ENCODE measurements at places on chromosomes 7 and 10.
A peak's percentile ranks its signal among the peaks of the same experiment; 100 is the strongest.

- no peak for DNase-seq
Measured at GRCh38 chr7:142513178-142513955, 235.9 kb upstream of the PRSS1 start.

- DNase-seq: no peak
Measured at GRCh38 chr10:97058521-97058920, 127.2 kb downstream of the SLIT1 start.

GRCh38 chr10:116403740-116404250 is 23.9 kb upstream of the PNLIPRP3 start:
- DNase-seq: no peak

- no peak for DNase-seq
Measured at GRCh38 chr10:86970162-86970981, 2.1 kb downstream of the ADIRF start.

DNA sequence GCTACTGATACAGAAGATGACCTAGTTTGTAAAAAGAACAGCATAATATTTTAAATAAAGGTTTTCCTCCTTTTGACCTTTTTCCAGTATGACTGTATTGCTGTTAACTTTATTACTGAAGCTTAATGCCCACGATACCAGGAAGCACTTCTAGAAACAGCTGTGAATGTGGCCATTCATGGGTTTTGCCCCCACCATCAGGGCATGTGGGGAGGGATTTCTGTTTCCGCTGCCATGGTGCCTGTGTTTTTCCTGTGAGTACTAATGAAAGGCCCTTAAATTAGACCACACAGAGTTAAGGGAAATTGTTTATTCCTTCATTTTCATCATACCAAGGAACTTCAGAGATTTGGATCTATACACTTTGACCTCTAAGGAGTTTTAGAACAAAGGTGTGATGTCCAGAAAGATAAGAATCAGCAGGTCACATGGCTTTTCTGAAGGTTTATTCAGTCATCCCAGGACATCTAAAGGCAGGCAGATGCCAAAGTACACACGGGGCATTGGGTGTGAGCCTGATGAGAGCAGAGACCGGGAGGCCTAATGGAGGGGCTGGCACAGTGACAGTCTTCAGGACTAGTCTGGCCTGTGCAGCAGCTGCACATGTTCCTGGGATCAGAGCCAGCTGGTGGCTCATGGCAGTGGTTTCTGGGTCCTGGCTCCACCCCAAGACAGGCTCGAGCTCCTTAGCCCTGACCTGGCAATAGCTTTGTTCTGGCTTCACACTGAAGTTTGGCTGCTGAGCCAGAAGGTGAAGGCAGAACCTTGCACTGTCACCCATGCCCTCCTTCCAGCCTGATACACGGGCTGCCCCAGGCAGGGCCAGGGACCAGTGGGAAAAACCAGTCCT is 190.9 kb downstream of the REEP3 start:
- no peak for DNase-seq

DNA sequence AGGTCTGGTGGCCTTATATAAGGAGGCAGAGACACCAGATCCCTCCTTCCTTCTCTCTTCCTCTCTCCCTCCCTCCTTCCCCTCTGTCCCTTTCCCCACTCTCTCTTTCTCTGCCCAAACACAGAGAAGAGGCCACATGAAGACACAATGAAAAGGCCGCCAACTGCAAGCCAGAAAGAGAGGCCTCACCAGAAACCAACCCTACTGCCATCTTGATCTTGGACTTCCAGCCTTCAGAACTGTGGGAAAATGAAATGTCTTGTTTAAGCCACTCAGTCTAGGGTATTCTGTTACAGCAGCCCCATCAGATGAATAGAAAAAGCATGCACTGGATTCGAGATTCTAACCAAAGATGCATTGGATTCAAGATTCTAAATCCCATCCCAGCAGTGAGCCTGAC is 168.1 kb downstream of the FAM107B start:
- no peak for DNase-seq

DNA sequence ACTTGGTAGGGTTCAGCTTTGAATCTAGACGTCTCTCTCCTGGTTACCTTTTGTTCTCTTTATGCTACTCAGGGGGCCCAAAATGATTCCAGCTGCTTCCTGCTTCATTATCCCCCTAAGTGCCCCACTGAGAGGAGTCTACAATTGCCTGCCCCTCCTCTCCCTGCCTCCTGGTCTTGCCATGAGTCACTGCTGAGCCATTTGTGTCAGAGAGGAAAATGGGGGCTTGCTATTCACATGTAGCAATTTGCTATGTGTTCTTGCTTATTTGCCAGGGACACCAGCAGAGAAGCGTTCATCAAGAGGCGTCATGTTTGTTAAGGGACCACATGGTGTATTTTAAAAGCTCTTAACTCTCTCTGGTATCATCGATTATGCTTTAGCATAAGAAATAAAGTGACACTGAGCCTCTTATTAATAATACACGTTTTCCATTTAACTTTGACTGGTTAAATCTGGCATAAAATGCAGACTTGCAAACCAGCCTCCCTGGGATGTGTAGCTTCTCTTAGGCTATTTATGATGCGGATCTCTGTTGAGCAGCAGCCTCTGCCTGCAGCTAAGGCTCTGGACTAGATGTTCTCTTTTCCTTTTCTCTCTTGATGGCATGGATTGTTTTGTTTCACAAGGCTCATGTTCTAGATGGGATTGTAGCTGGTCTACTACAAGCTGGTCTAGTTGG is 239.3 kb downstream of the AUTS2 start:
- no peak for DNase-seq

DNA sequence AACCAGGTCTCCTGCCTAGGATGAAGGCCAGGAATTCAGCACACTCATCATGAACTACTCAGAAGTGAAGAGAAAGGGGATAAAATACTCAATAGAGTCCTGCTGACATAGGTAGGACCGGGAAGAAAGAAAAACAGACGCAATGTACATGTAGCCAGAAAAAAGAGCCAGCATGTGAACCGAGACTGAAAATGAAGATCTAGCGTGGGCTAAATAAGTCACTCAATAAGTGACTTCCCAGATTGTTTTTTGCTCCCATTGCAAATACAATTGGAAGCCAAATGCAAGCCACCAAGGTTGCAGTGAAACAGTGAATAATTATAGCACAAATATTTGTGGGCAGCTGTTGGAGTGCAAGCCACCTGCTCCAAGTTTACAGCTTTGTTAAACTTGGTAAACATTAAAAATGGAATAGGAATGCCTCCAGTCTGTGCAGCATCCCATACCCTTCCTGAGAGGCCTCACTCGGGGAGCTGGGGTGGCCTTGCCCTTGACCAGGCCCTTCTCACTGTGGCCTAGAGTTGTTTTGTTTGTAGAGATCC is 34.7 kb upstream of the HPS1 start:
- DNase-seq: no peak

- no peak for DNase-seq
Measured at GRCh38 chr7:114130866-114131265, 212.1 kb upstream of the PPP1R3A start.

DNA sequence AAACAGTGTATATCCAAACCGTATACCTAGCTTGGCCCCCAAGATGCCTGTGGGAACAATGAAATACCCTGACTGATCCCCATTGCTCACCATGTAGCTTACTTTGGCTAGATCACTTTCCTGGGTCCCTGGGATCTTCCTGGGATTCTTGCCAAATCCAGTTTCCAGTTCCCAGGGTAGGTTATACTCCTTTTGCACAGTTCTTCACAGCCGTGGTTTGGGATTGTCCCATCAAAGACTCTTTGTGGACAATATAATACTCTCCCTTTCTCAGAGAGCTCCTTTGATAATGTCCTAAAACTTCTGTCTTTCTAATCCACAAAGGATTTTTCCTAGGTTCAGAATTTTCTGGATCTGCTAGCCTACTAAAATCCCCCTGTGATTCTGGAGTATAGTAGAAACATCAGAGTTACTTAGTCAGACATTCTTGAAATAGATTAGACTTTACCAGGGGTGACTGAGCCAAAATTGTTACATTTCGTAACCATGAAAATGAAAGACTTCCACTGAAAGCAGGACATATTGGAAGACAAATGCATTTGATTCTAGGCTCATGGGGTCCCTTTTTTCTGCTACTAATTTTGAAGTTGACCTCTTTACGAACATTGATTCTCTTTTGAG is 388.3 kb upstream of the ETV1 start:
- no peak for DNase-seq

- no peak for DNase-seq
Measured at GRCh38 chr10:70175516-70175915, 5.2 kb upstream of the SAR1A start.

GRCh38 chr10:131198843-131199242 is 112.7 kb downstream of the TCERG1L start:
- no peak for DNase-seq

DNA sequence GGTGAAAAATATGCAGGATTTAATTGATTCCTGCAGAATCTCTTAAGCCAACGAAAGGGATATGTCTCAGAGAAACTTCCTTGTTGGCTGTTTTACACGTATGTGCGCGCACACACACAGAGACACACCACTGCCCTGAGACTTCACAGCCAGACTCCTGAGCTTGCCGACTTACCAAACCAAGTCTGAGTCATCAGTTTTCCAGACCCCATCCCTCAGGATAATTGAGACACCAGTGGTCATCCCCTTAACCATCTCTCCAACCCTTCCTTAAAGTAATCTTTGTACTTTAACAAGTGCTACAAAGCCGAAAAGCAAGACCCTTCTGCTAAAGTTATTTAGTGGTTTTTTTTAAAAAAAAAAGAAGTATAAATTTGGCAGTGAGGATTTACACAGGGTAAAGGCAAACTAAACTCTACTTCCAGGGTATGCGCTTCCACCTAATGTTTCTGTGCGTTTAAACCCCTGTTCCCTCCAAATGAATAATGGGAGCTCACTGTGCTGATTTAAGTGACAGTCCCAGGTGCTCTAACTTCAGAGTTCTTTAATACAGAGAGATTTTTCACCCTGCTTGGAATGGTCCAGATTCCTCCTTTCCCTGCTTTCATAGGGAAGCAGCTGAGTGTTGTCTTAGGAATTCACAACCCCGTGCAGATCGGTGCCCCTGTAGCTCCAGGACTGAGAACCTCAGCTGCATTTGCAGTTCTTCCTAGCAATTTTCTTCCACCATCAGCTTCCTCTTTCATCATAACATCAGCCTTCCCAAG is 198.5 kb downstream of the INHBA start:
- no peak for DNase-seq

GRCh38 chr10:50536617-50537240 is 87.0 kb downstream of the SGMS1 start:
- DNase-seq: no peak

- DNase-seq: peak; percentile 49
Measured at GRCh38 chr7:127792528-127793342, 140.7 kb downstream of the SND1 start.

GRCh38 chr10:122419876-122420623 is 34.4 kb upstream of the ARMS2 start:
- no peak for DNase-seq

- peak; percentile 60 for DNase-seq
Measured at GRCh38 chr10:70617798-70618568, 15.4 kb upstream of the PRF1 start.

DNA sequence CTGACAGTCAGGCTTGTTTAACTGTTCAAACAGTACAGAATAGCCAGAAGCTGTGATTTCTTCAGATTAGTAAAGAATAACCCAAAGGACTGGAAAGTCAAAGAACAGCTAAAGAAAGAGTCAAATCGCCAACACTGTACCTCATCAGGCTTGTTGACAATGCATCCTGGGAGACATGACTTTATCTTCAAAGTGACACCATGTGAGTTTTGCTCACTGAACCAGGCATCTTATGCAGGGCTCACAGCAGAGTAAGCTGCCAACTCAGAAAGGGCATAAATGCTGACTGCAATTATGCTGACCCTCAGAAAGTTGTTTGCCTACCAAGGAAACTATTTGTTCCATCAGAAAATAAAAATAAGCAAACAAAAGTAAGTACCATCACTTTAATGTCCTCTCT is 96.4 kb downstream of the MAGI2 start:
- no peak for DNase-seq

- DNase-seq: no peak
Measured at GRCh38 chr10:69685802-69686585, 55.9 kb downstream of the FAM241B start.

DNA sequence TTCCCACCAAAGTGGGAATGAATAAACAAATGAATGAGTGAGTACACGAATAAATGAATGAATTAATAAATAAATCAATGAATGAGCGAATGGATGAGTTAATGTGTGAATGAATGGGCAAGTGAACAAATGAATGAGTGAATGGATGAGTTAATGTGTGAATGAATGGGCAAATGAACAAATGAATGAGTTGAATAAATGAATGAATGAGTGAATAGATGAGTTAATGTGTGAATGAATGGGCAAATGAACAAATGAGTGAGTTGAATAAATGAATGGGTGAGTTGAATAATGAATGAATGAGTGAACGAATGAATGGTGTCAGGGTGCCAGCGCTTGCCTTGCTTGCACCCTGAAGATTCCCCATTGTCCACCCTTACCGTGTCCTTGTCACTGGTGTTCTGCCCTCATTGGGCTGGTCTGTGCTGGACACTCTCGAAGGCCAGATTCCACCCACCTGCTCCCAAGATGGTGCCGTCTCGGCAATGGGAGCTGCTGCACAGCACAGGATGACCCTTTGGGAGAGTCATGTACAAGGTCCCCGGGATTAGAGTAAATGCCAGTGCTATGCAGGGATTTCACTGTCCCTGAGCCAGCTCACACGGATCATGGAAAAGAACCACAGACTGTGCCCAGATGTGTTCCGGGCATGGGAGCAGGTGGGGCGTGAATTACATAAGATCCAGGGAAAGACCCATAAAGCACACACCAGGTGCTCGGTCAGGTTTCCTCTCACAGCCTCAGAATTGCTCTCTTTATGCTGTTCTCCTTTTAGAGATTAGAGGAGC is 83.2 kb downstream of the CAMK1D start:
- no peak for DNase-seq

- DNase-seq: no peak
Measured at GRCh38 chr10:93352638-93353383, 129.3 kb downstream of the MYOF start.

DNA sequence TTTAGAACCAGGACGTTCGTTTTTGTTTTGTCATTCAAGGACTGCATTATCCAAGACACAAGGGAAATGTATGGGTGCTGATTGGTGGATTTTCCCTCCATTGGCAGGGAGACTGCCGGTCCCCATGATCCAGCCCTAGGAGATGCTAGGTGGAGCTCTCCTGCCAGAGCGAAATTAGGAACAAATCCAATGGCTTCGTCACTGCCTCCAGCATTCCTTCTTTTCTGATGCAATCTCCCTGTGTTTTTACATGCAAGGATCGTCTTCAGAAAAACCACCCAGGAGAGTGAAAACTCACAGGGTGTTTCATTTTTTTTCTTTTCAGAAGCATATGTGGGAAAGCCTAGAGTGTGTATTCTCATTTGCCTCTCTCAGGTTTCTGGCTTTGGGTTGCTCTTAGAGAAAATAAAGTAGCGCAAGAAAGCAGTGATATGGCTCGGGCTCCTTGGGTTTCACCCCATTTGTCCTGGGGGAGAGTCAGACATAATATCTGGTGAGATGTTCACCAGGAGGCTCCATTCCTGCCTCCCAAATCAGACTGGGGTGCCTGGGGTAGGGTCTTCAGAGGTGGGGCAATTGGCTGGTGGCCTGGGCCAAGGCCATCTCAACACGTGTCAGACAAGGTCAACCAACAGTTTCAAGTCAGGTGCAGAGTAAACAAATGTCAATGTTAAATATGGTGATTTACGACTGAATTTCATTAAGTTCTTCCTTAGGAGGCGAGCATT is 450.9 kb upstream of the MKI67 start:
- no peak for DNase-seq
